Effector CD8-positive, alpha-beta T cell (primary cell): ENCODE measurements at places on chromosomes 11 and 22.

GRCh38 chr11:118671254-118671653 is 8.2 kb downstream of the TREH start:
- no peak for DNase-seq

DNA sequence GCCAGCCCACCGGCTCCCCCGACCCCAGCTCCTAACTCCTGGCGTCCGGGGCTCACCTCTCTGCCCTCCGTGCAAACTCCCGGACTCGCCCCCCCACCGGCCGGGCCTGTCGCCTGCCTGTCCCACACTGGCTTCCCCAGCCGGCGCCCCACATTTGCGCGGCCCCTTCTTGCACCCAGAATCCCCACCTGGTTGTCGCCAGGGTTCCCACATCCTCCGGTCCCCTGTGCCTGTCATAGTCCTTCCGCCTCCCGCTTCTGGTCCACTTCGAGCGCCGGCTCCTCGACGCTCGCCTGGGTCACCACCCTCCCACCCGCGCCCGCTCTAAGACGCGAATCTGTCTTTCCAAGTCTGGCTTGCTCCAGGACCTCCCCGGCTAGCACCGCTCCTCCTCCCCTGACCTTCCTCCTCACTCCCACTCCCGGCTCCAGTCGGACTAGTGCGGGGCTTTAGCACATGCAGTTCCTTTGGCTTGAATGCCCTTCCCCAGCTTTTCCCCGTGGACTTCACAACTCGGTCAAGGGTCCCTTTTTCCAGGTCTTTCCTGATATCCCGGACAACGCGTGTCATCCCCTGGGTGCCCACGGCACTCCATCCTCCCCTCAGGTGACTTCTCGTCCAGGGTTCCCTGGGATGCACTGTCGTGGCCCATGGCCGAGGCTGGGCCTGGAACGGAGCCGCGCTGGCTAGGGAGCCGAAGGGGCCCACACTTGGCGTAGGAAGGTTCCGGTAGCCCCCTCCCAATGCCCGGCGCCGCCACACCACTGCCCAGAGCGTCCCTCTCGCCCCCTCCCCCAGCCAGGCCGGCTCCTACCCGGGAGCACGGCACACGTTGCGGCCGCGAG is 635 bp downstream of the SCARF2 start:
- DNase-seq = no peak

- no peak for DNase-seq
Measured at GRCh38 chr11:112150517-112150916, 13.4 kb downstream of the IL18 start.

GRCh38 chr11:128776424-128777284 is 82.8 kb downstream of the FLI1 start:
- DNase-seq = no peak

- no peak for DNase-seq
Measured at GRCh38 chr11:110838808-110839207, 126.6 kb upstream of the ARHGAP20 start.

GRCh38 chr11:26761361-26761809 is 39.5 kb upstream of the SLC5A12 start:
- DNase-seq = no peak

DNA sequence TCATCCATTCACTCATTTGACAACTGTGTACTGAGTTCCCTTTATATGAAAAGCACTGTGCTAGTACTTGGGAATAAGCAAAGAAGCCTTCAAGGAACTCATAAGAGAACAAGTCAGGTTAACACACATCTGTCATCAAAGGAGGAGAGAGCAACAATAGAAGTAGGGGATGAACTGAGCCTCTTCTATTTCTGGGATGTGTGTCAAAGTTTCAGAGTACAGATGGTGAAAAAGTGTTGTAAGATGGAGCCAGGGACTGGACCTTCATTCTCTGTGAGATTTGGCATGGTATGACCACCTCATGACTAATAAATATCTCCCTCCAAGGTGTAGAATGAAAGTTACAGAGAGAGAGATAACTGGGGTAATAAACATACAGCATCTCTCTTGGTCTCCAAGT is 349.8 kb upstream of the PLET1 start:
- DNase-seq = no peak

- peak; percentile 5 for DNase-seq
Measured at GRCh38 chr11:65047581-65048422, 6.8 kb downstream of the SAC3D1 start.

DNA sequence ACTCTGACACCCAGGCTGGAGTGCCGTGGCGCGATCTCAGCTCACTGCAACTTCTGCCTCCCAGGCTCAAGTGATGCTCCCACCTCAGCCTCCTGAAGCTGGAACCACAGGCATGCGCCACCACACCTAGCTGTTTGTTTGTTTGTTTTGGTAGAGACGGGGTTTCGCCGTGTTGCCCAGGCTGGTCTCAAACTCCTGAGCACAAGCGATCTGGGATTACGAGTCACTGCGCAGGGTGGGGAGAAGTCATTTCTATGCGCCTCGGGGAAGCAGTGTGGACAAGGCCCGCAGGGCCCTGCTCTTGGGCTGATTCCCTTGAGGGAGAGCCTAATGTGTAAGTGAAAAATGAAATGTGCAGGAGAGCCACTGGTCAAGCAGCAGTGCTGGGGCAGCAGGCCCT is 19.6 kb upstream of the SEPTIN5 start:
- DNase-seq = no peak

- DNase-seq = no peak
Measured at GRCh38 chr11:128898580-128899344, 7.6 kb downstream of the KCNJ5 start.

- no peak for DNase-seq
Measured at GRCh38 chr11:75786101-75786736, 17.6 kb downstream of the DGAT2 start.

DNA sequence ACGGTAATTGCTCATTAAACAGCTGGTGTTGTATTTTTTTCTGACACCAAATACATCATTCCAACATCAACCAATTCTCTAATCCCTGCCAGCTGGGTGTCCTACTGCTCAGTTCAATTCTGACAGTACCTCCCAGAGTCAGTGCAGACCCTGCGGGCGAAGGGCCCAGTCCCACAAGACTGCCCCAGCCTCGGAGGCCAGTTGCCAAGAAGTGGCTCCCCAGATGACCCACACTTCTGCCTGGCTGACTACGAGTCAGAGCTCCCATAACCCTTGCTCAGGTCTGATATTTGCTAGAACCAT is 147.2 kb downstream of the CTTN start:
- DNase-seq = no peak

DNA sequence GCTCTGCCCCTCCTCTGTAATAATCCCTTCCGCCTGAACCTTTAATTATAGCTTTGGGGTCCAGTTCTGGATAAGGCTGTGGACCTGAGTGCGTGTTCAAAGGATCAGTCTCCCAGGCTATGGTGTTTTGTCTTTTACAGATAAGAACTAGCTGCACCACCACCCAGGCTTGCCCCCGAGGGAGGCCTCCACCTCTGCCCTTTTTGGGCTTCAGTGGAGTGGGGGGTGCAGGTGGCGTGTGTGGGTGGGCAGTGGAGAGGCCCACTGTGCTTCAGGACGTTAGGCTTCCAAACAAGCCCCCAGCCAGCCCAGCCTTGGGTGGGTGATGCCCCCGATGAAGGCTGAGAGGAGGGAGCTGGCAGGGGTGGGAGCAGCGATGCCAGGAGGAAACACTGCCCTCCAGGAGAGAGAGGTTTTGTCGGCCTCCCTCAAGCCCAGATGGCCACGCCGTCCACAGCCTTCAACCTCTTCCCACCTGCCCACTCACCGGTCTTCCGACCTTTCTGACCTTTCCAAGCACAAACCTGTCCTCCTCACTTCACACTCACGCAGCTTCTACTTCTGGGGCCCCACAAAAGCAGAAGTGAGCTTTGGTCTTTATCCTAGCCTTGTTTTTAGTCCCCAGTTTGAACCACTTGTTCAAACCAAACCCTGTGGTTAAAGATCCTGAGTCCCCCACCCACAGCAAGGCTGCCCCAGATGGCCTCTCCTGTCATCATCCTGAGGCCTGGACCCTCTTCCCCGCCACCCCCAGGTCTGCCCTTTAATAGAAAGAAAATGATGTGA is 20.4 kb downstream of the PSMD13 start:
- no peak for DNase-seq
